ENCODE measurements at places on chromosomes 4 and X. TPM values are rescaled to one million over a fixed set of nuclear protein-coding genes. Genes with fewer than 3 reads are reported as not detected.

DNA sequence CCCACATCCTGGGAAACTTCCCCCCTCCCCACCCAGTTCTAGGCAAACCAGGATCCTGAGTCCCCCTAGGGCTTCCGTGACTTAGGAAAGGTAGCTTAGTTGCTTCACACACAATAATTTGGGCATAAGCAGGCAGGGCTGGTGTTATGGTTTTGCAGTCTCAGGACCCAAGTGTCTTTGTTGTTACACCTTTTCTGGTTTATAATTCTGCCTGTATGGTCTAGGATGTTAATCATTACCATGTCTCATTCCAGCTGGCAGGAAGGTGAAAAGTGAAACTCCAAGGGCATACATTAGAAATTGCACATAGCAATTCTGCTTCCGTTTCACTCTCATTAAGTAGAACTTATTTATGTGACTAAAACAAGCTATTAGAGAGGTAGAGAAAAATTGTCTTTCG is 16.8 kb downstream of the UGT8 start:
- no peak for DNase-seq

PPM1K gene
- 17.0 TPM for polyA plus RNA-seq

- no peak for DNase-seq
These were observed 40.4 kb upstream of the TLR2 start for GRCh38 chr4:153643406-153644383.

DNA sequence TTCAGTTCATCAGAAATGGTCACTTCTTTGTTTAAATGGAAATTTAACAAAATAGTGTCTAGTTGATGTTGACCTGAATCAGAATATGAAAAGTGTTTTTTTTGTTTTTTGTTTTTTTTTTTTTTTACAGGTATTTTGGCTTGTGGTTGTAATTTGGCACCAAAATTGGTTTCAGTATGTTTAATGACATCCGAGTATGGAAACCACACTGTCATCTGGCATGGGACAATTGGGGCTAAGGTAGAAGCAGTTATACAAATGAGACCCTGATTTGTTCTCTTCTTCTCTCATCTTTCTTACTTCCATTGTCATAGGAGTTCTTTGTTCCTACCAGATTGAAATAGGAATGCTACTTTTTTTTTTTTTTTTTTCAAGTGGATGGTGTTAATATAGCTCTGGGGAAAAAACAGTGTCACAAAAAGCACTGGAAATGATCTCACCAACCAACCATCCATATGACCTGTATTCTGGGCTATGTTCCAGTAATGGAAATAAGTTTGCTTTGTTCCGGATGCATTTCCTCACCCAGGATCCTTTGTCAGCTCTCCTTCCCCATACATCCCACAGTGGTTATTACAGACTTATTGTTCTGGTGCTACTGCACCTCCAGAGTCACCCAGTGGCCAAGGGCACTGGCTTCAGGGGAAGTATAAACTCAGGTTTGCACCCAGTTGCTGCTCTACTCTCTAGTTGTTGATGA is 95.8 kb downstream of the ATXN3L start:
- DNase-seq: no peak

AMTN gene
- polyA plus RNA-seq: not detected

DNA sequence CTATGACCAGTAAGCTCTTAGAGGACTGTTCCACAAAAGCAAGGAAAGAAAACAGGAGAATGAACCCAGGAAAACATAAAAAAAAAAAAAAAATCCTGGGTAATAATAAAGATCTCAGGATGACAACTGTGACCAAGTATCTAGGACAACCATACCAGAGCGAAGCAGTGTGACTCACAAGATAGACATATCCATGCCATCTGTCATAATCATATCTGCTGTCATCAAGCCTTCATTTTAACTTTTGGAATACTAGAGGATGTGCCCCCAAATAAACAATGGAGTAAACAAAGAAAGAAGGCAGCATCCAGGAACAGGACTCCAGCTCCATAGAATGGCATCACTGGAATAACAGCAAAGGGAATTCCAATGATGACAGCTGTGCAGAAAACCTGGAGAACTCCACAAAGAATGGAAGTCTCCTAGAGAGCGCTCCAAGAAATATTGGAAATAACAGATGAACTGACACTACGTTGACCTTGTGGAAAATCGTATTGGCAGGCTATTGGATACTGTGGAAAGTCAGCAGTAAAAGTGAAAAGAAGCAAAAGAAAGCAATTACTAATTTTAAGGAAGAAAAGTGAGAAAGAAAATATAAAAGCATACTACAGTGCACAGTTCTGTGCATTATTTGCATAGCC is 35.3 kb downstream of the HPGDS start:
- no peak for DNase-seq

ADGRL3 gene
- polyA plus RNA-seq: 28.6 TPM

- no peak for DNase-seq
These were observed 51.5 kb upstream of the FTHL17 start for GRCh38 chrX:31123335-31123734.

STK32B gene
- 13.5 TPM for polyA plus RNA-seq

GRCh38 chr4:141432000-141432712 is 204.2 kb upstream of the IL15 start:
- no peak for DNase-seq

DNA sequence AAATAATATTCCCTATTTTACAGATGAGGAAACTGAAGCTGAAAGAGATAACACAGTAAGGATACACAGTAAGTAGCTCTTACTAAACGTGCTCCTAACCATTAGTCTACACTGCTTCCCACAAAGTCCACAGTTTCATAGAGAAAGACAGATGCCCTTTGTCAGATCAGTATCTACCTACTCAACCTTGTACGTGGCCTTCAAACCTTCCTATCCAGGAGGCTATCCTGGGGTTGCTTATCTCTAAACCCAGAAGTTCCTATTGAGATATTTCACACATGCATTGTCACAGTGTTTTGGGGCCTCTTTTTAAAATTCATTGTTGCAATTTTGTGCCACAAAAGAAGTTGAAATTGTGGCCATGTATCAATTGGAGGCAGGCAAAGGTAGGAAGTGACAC is 208.0 kb downstream of the ENOX2 start:
- DNase-seq: no peak

DNA sequence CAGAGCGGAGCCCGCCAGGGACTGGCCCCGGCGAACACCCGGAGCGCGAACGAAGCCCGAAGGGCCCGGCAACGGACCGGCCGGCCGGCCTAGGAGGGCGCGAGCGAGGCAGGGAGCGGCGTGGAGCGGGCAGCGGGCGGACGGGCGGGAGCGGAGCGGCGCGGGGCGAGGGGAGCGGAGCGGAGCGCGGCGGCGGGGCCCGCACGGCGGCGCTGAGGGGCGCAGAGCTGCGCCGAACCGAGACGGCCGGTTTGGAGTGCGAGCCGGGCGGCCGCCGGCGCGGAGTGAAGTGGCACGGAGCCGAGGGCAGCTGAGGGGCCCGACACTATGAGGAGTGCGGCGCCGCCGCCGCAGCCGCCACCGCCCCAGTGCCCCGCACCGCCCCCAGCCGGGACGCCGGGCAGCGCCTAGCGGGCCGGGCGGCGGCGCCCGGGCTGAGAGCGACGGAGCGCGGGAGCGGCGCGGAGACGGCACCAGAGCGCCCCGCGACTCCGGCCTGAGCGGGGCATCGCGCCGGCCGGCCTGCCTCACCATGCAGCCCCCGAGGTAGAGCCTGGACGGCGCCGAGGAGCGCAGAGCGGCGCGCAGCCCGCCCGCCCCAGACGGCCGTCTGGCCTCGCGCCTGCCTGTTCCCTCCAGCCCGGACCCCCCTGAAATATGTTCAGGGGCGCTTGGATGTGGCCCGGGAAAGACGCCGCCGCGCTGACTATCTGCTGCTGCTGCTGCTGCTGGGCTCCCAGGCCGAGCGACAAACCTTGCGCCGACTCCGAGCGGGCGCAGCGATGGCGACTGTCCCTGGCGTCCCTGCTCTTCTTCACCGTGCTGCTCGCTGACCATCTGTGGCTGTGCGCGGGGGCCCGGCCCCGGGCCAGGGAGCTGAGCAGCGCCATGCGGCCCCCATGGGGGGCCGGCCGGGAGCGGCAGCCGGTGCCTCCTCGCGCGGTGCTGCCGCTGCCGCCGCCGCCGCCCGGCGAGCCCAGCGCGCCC is 793 bp downstream of the NALF2 start:
- DNase-seq: no peak
